ENCODE measurements at places on chromosomes 5 and 9.

- no peak for DNase-seq
Measured at GRCh38 chr5:116622375-116623050, 47.9 kb upstream of the SEMA6A start.

DNA sequence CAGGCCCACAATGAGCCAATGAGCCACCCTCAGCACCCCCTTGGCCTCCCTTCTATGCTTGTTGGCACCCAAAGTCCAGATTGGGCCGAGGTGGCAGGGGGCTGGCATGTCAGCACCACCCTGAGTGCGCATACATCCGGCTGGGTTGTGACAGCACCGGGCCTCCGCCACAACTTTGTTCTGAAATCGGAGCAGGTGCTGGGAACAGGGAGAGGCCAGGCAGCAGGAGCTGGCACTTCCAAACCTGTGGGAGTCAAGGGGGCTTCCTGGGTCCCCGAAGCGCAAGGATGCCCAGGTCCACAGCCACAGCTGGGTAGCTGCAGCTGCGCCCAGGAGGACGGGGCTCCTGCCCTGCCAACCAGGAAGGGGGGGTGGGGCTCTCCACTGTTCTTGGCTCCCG is 1911.9 kb upstream of the WWC1 start:
- DNase-seq: no peak

- DNase-seq: no peak
Measured at GRCh38 chr5:115507681-115508080, 36.9 kb downstream of the FEM1C start.

DNA sequence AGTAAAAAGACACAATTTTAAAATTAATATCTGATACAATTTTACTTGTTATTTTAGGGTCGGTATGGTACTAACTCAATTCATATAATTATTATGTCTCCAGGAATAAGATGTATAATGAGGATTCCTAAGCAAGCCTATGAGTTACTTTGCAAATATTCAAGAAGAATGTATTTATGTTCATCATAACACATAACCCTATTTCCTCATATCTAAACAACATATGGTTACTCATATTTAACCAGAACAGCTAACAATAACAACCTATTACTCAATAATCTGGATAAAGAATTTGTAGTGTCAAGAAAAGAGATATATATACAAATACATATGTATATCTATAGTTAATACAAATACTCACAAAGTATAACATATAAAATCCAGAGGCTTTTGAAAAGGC is 285.9 kb downstream of the ARL15 start:
- no peak for DNase-seq

DNA sequence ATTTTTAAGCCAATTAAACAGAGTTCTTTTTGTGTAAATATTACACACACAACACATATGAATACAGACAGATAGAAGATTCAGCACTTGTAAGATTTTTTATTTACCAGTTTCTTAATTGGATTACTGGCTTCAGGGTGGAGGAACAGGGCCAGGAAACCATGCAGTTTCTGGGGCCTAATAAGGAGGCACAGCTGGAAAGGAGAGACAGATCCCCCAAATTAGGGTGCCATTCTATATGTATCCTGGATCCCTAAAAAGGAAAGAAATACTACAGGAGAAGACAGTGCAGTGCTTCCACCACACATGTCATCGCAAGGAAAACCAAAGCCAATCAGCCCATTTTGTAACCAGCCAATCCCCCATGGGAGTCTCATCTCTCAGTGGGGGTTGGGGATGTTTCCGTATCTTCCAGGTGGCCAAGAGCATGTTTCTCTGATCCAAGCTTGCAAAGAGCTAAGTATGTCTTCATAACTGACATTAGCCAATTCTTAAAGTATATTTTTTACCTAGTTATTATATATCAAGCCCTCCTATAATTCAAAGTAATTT is 15.8 kb upstream of the ABO start:
- no peak for DNase-seq

- DNase-seq: no peak
Measured at GRCh38 chr5:153299891-153300290, 190.6 kb upstream of the GRIA1 start.

- no peak for DNase-seq
Measured at GRCh38 chr9:127554966-127555839, 56.9 kb upstream of the STXBP1 start.

- DNase-seq: no peak
Measured at GRCh38 chr5:84430863-84431663, 46.4 kb upstream of the EDIL3 start.

- DNase-seq: no peak
Measured at GRCh38 chr9:35972093-35972492, 14.1 kb upstream of the OR2S2 start.

GRCh38 chr5:67380431-67380830 is 183.8 kb upstream of the CD180 start:
- DNase-seq: no peak

- DNase-seq: no peak
Measured at GRCh38 chr5:167381457-167381856, 910.0 kb upstream of the WWC1 start.

DNA sequence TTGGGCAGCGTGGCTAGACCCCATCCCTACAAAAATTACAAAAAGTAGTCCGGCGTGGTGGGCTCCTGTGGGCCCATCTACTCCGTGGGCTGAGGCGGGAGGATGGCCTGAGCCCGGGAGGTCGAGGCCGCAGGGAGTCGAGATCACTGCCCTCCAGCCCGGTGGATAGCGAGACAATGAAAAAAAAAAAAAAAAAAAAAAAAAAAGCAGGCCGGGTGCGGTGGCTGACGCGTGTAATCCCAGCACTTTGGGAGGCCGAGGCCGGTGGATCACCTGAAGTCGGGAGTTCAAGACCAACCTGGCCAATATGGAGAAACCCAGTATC is 110.5 kb upstream of the LPCAT1 start:
- DNase-seq: no peak

- no peak for DNase-seq
Measured at GRCh38 chr9:34451135-34451534, 7.2 kb downstream of the FAM219A start.

GRCh38 chr5:1755321-1755949 is 44.2 kb downstream of the MRPL36 start:
- DNase-seq: no peak

GRCh38 chr5:32990593-32991420 is 279.7 kb downstream of the NPR3 start:
- no peak for DNase-seq

DNA sequence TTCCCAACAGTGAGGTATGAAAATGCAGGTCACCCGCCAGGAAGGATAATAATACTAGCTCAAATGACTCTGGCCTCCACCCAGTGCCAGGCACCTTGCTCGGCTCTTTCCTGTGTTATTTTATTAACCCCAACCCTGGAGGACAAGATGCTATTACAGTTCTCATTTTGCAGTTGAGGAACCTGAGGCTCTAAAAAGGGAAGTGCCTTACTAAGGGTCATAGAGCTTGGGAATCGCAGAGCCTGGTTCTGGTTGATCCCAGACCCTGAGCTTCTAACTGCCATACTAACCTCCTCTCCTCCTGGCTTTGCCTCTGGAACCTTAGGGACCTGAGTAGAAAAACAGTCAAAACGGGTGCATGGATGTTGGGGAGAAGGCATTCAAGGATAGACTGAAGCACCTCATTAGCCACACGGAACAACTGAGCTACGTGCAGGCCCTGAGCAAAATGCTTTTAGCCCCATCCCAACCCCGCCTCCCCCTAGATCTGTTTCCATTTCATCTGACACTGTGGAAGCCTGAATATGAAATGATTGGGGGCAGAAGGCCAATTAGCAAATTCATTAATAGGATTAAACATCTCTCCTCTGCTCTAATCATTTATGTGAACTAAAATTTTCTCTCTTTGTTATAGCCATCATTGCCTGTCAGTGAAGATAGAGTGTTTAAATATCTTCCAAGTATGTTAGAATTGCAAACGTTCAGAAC is 7.9 kb downstream of the KCNIP1 start:
- no peak for DNase-seq

- DNase-seq: no peak
Measured at GRCh38 chr5:129241755-129242154, 147.2 kb downstream of the ISOC1 start.

DNA sequence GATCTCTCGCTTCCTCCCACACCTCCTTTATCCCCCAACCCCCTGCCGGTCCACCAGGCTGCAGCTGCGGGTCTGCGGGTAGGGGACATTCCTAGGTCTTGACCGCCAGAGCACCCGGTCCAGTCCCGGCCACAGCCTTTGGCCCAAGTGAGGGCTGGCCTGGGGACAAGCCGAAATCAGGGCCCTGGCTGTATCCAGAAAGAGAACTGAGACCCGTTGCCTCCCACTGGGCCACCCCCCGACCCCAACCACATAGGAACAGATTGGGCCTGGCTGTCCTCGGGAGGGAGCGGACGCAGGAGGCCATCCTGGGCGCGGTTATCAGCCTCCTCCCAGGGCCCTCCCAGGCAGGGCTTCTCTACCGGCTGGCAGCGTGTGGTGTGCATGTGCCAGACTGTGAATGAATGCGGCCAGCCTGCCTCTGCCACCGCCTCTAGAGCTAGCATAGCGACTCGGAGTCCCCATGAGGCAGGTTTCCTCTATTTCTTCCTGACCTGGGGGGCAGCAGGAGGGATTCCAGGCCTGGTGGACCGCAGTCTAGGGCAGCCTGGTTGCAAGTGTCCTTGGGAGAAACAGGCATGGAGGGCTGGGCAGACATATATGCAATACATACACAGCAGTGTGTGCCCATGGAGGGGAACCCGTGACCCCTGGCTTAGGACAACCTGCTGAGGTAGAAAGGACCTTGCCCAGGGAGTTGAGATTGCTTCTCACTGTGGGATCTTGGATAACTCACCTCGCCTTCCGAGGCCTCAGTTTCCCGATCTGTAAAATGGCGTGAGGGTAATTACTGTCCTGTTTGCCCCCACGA is 1.2 kb downstream of the N4BP3 start:
- DNase-seq: no peak

DNA sequence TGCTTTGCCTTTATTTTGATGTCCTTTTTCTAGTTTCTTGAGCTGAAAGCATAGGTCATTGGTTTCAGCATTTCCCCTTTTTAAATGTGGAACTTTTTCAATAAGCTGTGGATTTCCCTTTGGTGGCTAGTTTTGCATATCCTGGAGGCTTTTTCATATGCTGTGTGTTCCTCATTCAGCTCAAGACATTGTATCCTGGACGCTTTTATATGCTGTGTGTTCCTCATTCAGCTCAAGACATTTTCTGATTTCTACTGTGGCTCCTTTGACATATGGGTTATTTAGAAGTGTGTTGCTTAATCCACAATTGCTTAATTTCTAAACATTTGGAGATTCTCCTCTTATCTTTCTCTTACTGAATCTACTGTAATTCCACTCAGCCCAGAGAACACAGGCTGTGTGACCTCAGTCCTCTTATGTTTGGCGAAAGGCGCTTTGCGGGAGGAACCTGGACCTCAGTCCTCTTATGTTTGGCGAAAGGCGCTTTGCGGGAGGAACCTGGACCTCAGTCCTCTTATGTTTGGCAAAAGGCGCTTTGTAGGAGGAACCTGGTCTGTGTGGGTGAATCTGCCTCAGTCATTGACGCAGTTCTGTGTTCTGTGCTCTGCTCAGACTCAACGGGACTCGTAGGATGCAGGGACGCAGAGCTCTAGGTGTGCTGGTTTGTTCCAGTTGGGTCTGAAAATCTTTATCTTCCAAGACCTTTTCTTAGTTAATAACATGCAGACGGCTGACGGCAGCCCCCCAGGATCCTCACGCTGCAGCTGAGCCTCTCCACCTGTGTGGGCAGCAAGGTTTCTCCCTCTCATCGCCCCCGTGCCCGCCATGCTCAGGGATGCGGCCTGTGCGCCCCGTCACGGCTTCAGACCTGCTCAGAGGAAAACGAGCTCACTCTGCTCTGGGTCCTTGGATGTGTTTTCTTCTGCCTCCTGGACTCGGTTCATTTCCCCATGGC is 6.0 kb upstream of the SLC9A3 start:
- DNase-seq: no peak

- no peak for DNase-seq
Measured at GRCh38 chr9:127588740-127589506, 23.2 kb upstream of the STXBP1 start.

GRCh38 chr9:69918322-69918721 is 97.7 kb downstream of the CFAP95 start:
- no peak for DNase-seq

DNA sequence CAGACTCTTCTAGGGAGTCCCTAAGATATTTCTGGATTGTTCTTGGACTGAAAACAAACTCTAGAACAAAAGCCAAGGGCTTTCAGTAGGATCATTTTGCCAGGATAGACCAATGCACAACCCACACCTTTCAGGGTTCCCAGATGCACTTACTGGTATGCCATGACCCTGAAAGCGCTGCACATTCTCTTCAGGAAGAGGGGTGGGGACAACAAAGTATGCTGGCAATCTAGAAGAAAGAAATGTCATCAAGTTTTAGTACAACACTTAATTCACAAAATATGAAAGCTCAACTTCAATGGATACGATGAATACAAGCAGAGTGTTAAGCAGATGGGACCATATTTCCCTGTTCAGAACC is 57.2 kb downstream of the MTMR12 start:
- DNase-seq: no peak

- DNase-seq: no peak
Measured at GRCh38 chr9:38038307-38039089, 30.5 kb downstream of the SHB start.

DNA sequence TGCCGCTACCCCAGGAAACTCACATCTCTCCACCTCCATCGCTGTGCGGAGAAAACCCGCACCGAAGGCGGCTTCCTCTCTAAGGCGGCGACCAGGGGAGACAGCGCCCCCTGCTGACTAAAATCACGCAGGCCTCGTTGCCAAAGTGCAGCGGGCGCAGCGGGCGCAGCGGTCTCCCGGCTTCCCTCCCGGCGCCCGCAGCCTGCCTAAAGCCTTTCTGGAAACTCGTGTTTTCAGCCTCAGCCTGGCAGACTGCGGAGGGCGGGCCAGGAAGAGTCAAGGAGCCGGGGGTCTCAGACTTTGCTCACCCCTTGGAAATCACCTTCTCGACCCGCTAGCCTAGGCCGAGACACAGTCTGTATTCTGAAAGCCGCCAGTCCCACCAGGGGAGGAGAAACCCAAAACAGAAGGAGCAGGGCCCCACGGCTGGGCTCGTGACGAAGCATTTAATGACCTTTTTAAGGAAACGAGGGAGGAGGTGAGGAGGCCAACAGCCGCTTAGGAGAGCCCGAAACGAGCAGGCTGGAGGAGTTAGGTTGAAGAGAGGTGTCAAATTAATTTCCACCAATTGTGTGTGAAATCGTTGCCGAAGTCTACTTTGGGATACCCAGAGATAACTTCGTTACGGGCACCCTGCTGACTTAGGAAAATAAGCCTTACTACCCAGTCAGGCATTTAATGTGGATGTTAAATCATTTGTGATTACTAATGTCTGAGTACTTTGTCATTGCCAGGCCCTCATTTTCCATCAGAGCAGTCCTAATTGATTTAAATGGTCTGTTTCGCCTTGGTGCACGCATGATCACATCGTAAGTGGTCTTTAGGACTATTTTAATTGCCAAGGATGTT is 7.3 kb upstream of the FOXB2 start:
- peak; percentile 7 for DNase-seq
